ENCODE measurements at places on chromosomes 5 and 9.

GRCh38 chr5:34657988-34658387 lies 1.9 kb downstream of the RAI14 start:
- no peak for DNase-seq

DNA sequence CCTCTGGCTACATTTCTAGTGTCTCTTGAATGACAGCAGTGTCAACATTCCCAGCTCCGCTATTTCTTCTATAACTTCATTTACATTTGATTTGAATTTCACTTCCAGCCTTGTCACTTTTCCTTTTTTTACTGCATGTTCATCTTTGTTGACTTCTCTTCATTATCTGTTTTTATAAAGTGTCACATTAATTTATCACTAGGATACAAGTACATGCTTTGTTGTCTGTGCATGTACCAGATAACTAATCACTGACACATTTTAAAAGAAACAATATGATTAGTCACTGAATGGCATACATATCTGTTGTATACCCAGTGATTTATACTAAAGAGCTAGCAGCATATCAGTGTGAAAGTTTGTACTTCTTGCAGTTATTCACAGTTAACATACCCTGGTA lies 29.1 kb downstream of the ARSK start:
- no peak for DNase-seq

DNA sequence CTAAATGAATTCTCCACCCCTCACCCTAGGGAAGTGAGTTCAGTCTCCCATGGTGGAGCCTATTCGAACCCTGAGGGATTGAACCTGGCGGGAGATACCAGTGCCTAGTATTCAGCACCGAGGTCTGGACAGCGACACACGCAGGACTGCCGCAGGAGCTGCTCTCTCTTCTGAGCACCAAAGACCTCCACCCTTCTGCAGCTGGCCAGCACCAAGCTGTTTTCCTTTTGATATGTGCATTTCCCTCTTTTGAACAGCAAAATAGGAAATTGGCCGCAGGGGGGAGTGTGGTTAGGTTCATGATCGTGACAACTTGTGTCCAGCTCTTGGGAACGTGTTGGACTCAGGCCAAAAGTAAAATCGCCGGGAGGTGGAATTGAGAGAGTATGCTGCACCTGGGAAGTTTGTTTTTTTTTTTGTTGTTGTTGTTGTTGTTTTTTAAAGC lies 1.2 kb upstream of the PCSK1 start:
- DNase-seq = peak; percentile 21

- no peak for DNase-seq
Observed at GRCh38 chr9:128099932-128100491, 27.5 kb downstream of the PTGES2 start.

DNA sequence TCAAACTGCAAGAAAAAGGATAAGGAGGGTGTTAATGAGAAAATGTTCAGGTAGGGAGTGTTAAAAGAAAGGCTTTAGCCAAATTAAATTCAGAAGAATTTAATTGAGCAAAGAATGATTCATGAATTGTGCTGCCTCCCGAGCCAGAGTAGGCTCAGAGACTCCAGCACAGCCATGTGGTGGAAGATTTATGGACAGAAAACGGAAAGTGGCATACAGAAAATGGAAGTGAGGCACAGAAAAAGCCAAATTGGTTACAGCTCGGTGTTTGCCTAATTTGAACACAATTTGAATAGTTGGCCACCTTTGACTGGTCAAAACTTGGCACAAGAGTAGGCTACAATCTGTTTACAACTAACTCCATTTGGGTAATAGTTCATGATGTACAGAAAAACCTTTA lies 9.6 kb upstream of the SLC30A5 start:
- no peak for DNase-seq

GRCh38 chr5:88667496-88668201 lies 215.3 kb downstream of the MEF2C start:
- no peak for DNase-seq

DNA sequence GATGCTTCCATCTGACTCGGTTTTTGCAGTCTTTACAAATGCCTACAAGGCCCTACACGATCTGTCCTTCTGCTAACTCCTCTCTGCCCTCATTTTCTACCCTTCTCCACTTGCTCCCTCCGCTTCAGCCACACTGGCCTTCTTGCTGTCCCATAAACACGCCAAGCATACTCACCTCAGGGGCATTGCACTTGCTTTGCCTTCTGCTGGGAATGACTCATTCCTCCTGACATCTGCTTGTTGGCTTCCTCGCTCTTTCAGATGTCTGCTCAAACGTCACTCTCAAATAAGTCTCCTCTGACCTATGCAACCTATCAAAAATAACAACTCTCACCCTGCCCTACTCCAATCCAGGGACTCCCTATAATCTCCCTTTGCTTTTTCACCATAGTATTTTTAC lies 28.2 kb downstream of the CDC25C start:
- no peak for DNase-seq

- no peak for DNase-seq
Observed at GRCh38 chr9:132125944-132126679, 35.7 kb upstream of the NTNG2 start.

DNA sequence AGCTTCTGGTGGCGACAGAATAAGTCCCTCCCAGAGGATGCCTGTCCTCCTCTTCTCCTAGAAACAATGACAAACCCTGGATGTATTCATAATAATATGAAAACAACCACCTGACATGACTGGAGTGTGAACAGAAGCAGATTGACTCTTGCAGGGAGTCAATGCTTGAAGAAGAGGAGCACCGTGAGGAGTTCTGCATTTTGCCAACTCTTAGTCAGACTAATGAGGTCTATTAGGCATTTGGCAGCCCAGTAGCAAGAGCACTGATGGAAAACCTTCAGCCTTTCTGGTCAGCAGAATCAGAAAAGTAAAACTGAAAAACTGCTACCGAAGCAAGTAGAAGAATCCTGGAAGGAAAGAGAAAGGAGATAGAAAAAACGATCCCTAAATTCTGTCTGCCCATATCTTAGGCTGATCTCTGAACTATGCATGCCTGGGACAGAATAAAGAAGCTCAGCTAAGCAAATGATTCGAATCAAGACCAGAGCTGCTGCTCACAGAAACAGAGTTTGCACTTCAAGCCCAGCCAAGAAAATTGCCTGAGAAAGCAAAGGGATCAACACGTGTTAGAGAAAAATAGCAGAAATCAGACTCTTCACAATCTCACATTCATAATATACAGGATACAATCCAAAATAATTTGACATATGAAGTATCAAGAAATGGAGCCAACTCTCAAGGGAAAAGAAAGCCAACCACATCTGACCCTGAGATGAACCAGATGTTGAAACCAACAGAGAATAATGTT lies 69.5 kb upstream of the OSMR start:
- no peak for DNase-seq

- DNase-seq = no peak
Observed at GRCh38 chr5:2701592-2701991, 49.9 kb downstream of the IRX2 start.

DNA sequence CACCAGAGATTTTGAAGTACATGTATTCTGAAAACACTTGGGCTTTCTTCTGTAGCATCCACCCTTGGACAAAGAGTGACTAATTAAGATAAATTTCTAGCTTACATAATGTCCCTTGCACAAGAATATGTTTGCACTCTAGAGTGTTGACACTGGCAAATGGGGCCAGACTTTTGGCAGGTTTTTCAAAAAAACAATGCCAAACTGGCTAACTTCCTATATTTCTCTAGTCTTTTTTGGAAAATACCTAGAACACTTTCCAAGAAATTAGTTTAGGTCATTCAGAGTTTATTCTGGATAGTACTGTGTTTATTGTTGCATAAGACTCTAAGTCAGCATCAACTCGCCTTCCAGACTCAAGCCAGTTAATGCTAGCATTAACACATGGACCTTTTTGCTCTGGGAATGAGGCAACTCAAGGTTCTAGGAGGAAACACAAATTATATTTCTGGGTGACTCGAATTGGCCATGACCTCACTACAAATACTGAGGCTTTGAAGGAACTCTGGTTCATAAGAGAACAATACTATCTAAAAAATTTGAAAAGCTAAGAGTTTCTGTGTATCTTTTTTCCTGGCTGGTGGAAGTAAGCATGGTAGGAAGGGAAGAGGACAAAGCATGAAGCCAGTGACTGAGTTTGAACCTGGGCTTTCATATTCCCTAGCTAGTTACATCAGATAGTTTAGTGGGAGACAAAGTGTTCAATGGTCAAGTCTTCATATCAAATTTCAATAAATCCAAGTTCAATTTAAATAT lies 101.6 kb downstream of the NREP start:
- peak; percentile 6 for DNase-seq

DNA sequence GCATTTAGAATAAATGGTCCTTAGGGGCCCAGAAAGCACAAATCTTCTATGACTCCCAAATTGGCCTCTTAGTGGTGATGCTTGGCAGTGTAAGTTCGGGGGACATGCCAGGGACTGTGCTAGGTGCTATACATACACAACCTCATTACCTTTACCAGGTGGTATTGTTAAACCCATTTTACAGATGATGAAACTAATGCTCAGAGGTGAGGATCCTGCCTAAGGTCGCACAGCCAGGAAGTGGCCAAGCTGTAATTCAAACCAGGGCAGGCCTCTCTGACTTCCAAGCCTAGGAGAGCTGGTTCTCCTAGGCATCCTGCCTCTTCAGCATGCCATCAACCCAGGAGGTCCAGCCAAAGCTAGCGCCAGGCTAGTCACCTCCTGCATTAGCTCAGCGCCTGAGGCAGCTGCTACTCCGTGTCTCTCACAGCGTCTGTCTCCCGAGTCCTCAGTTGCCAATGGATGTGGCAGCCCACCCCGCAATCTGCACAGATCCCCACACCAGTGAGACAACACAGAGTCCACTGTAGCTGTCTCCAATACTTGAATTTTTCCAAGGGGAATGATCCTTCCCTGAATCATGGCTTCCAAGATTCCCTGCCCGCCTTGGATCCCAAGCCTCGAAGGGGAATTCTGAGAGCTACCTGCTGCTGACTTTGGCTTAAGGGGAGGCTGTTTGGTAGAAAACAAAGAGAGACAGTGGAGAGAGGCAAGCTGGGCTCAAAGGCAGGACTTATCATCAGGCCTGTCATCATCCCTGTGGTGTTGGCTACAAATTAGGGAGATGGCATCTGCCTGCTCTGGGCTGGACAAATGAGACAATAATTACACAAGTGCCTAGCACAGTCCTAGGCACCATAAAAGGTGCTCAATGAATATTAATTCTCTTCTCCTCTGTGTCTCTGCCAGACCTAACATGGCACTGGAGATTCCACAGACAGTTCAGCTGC lies 52.6 kb downstream of the CRB2 start:
- no peak for DNase-seq

- DNase-seq = no peak
Observed at GRCh38 chr9:118236625-118237024, 532.4 kb downstream of the TLR4 start.

GRCh38 chr9:112601636-112602035 lies 115.0 kb downstream of the KIAA1958 start:
- DNase-seq = no peak

- DNase-seq = no peak
Observed at GRCh38 chr5:145293716-145294115, 541.4 kb downstream of the PRELID2 start.

DNA sequence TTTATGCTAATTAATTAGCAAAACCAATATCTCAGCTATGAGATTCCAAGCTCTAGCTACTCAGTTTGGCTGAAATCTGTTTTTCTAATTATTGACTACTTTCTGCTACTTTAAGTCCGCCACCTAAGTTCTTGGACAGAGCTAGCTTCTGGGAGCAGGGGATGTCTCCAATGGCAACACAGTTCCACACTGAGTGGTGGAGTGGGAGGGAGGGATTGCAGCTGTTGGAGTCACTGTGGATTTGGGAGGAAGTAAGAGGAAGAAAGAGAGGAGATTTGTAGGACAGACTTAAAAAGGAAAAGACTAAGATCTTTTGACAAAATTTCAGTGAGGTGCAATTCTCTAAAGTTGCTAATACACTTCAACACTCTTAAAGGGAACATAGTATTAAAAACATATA lies 450.8 kb downstream of the NFIB start:
- DNase-seq = no peak

- peak; percentile 72 for DNase-seq
Observed at GRCh38 chr9:70111042-70111602, 67.5 kb downstream of the MAMDC2 start.

- no peak for DNase-seq
Observed at GRCh38 chr9:96163712-96164111, 138.3 kb downstream of the HSD17B3 start.

DNA sequence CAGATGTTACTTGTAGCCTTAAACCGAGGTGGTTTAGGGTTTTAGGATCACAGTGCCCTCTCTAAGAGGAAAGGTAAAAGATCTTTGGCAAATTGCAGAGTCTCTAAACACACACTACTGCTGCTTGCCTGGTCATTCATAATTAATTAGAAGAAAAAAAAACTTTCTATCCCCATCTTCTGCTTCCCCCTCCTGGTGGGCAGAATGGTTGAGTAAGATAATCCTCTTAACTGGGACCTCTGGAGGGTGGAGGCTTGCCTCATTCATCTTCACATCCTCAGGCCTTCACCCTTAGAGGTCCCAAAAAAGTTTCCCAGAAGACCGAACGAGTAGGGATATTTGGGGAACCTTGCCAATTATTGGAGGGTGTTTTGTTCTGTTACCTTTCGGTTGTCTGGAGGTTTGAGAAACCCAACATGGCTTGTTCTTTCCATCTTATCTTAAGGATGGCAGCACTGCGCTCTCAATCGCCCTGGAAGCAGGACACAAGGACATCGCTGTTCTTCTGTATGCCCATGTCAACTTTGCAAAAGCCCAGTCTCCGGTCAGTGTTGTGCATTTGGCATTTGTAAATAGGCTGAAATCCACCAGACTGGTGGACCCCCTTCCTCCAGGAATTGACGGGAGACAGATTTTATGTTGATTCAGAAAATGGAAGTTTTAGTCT lies 97.3 kb upstream of the DMRT1 start:
- no peak for DNase-seq

GRCh38 chr9:136881691-136882108 lies 4.6 kb upstream of the TRAF2 start:
- no peak for DNase-seq

GRCh38 chr9:1208157-1208556 lies 158.0 kb downstream of the DMRT2 start:
- DNase-seq = no peak

GRCh38 chr5:120740989-120741388 lies 276.9 kb downstream of the PRR16 start:
- DNase-seq = no peak

- DNase-seq = no peak
Observed at GRCh38 chr9:110640736-110641135, 27.9 kb upstream of the MUSK start.

- no peak for DNase-seq
Observed at GRCh38 chr5:72290356-72291133, 29.5 kb downstream of the MRPS27 start.
